ENCODE measurements at places on chromosomes 3 and 15.

DNA sequence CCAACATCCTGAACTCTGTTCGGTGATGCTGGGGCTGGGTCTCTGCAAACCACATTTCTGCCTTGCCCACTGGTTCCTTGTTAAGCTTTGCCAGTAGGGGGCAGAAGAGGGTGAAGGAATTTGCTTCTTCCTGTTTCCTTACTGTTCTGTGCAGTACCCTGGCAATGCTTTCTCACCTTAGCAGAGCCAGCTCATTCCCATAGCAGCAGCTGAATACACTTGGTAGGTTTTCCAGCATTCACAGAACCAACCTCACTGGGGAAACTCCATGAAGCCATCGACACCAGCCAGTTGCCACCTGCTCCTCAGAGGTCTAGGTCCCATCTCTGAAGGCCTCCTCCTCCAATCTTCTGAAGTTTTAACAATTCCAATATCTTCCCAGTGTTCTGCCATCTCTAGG is 308.4 kb downstream of the PDCD6IP start:
- DNase-seq: peak; percentile 51

DNA sequence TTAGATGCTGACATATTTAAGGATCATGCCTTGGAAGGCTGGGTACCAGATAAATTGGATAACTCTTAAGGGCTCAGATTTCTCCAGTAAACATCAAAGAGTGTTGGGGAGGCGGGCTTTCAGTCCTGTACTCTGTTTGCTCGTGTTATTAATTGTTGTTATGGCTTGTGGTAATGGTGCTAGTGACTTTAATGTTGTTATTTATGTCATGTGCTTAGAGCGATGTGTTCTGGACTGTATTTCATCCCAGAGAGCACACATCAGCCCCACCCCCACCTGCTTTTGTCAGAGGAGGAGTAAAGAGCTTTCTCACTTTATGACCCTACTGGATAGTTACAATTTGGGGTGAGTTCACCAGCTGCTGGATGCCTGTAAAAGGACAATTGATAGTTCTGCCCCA is 386.3 kb downstream of the EPHB1 start:
- no peak for DNase-seq

- no peak for DNase-seq
Measured at GRCh38 chr3:119257654-119258410, 17.2 kb upstream of the B4GALT4 start.

DNA sequence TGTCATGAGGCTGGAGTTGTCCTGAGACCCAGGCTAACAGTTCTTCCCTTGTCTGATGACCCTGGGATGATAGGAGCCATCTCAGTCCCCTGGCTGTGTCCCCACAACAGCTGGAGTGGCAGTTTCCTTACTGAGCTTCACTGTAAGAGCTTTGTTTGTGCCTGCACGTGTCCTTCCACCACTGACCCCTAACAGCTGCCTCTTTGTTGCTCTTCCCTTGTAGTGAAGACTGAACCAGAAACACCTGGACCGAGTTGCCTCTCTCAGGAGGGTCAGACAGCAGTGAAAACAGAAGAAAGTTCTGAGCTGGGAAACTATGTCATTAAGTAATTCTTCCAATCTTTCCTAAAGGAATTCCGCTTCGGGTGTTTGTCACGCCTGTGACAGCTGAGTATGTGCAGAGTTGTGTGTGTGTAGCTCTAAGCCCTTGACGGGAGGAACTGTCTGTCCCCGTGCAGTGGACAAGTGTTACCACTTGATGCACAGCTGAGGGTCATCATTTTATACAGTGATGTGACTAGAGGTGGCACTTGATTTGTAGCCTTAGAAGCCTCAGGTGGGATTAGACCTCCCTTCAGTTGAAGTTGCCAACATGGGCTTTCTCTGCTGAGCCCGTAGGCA is 25.0 kb downstream of the MAP6D1 start:
- DNase-seq: no peak

- no peak for DNase-seq
Measured at GRCh38 chr3:104673981-104674380, 692.7 kb upstream of the ALCAM start.

DNA sequence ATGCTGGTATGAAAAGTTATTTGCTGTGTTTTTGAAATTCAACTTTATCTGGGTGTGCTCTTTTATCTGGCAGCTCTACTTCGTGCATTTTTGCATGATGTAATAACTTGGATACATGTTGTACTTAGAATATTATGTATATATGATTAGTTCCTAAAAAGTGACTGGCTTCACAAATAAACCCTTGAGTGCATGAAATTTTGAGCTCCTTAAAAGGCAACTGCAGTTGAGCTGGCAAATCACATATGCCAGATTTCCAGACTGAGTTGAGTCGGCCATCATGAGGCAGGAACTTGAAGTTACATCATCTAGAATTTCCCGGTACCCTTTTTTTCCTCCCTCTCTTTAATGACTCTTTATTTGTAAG is 162.5 kb downstream of the FNDC3B start:
- peak; percentile 39 for DNase-seq

DNA sequence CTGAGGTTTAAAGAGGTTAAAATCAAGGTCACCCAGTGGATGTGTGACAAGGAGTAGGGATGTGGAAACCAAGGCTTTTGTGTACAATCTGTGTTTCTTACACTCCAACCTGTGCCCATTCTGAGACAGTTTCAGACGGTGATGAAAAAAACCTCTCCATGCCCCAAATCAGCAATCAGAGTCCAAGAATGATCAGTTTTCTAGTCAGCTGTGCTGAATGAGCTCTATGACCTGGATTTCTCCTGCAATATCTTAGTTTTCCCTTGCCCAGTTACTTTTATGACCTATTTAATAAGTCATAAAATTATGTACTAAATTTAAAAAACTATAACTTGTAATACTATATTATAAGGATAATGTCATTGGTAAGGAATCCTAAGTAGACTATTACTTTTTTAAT is 37.5 kb upstream of the CBLB start:
- no peak for DNase-seq

- no peak for DNase-seq
Measured at GRCh38 chr3:9021271-9022009, 58.2 kb upstream of the RAD18 start.

GRCh38 chr15:61794881-61795280 is 265.4 kb downstream of the VPS13C start:
- no peak for DNase-seq

Data from kidney tubule cell (primary cell).